NCI-H1105 (cell line): ENCODE measurements at places on chromosomes 6 and 20.

DNA sequence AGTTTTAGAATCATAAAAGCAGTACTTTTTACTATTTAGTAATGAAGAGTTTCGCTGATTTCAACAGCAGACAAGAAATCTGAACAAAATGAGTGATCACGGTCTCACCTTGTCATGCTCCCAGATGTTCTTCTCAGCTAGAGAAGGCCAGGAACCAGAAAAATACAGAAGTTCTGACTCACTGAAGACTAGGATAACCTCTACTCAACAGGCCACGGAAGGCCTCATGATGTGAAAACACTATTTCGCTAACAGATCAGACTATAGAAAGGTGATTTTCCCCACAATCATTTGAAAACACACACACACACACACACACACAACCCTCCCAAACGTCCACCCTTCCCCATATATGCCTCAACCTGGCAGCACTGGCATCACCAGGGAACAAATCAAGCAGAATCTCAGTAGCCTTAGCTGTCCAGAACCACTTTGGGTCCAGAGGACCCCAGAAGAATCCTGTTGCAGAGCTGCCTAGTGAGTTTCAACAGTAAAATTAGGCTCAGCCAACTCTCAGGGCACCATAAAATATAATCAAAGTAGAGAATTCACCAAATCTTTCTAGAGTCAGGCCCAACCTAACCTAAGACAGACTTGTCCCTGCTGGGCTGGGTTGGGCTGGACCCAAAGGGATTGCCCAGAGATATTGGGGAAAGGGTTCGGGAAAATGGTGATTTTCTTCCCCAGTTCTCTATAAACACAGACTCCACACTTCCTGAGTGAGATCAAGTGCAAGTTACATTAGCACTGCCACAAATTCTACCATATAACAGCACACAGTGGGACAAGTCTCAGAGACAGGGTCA, 7.9 kb downstream of the EXOC2 start:
- no peak for DNase-seq

DNA sequence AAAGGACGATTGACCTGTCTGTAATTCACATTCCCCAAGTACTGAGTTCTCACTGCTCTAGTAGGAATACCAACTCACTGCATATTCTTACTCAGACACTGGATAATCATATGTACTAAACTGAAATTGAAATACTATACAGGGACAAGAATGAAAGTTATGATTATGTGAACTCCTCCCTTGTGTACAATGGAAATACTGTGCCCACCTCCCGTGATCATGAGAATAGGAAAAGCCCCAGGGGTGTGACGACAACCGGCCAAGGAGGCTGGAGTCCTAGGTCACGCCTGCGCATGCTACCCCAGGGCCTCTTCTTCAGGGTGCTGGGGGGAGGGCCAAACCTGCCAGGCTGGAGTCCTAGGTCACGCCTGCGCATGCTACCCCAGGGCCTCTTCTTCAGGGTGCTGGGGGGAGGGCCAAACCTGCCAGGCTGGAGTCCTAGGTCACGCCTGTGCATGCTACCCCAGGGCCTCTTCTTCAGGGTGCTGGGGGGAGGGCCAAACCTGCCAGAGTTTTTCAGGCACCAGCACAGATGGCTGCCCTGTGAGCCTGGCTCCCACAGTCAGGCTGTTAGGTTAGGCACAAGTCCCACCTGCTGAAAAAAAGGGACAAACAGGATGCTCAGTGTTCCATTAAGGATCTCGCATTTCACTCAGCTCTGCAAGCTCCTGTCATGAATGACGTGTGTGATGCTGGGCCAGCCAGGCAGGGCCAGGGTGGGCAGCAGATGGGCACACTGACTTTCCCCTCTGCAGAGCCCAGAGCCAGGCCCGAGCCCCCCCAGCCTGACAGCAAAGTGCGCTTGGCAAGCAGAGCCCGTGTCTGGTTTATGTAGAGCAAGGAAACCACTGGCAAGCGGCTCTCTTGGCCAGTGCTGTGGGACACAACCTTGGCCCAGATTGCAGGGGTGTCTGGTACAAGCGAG, 107.7 kb downstream of the FOXF2 start:
- no peak for DNase-seq

GRCh38 chr20:10194166-10194565, 24.5 kb upstream of the SNAP25 start:
- DNase-seq, result no peak

GRCh38 chr6:38637756-38638155, 2.0 kb downstream of the BTBD9 start:
- DNase-seq, result no peak

- DNase-seq, result no peak
These were observed 61.9 kb upstream of the NRSN1 start for GRCh38 chr6:24064106-24064505.

- peak; percentile 8 for DNase-seq
These were observed 141.3 kb upstream of the MYLIP start for GRCh38 chr6:15987569-15987968.

DNA sequence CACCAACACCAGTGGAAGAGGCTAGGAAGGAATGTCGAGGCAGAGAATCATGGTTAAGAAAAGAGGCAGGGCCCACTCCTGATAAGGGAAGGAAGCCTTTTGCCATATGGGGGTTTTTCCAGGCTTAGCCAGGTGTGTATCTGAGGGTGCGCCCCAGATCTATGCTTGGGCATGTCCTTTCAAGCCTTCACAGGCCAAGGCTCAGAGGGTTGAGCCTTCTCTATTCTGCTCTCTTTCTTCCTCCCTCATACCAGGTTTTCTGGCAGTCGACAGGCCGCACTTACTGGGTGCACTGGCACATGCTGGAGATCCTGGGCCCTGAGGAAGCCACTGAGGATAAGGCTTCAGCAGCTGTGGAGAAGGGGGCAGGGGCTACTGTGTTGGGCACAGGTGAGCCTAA, 4.7 kb downstream of the CUL9 start:
- no peak for DNase-seq

- DNase-seq, result no peak
These were observed 350.6 kb upstream of the FLRT3 start for GRCh38 chr20:14688005-14688404.

DNA sequence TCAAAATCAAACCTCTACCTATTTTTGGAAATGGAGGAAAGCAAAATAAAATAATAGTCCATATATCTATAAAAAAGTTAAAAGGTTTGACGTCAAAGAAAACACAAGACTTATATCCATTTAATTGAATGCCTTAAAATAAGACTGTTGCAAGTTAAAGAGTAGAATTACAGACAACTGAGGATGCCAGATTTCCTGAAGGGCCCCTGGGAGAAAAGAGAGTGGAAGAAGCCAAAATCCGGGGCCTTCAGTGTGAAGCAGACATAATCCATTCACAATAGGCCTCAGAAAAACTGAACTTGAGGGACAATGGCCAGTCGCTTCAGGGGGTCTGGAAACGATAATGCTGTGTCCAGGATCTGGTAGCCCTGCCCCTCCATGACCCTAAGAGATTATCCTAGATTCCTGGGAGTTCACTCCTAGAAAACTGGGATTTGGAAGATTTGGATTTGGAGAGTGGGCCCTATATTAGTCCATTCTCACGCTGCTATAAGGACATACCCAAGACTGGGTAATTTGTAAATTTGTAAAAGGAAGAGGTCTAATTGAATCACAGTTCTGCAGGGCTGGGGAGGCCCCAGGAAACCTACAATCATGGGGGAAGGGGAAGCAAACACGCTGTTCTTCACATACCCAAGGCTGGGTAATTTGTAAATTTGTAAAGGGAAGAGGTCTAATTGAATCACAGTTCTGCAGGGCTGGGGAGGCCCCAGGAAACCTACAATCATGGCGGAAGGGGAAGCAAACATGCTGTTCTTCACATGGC, 94.0 kb upstream of the SLC2A12 start:
- DNase-seq, result no peak

GRCh38 chr20:17972121-17972520, 3.3 kb downstream of the MGME1 start:
- DNase-seq, result no peak

DNA sequence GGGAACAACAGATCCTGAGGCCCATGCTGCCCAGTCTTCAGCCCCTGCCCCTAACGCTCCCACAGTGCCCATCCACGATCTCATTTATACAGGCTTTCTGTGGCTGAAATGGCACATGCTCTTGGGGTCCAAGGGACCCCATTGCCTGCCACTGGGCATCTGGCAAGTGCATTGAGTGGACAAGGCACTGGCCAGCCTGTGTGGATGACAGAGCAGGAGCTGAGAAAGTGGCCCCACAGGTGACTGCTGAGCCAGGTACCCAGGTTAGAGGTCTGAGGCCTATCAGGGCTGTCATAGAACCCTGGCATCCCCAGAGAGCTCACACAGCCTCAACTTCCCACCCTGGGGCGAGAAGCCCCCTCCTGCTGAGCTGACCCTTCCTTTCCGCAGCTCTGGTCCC, 86.0 kb upstream of the NXT1 start:
- no peak for DNase-seq

GRCh38 chr20:8232332-8232731, 100.3 kb downstream of the PLCB1 start:
- no peak for DNase-seq

- no peak for DNase-seq
These were observed 76.6 kb upstream of the STXBP5 start for GRCh38 chr6:147127587-147127986.

DNA sequence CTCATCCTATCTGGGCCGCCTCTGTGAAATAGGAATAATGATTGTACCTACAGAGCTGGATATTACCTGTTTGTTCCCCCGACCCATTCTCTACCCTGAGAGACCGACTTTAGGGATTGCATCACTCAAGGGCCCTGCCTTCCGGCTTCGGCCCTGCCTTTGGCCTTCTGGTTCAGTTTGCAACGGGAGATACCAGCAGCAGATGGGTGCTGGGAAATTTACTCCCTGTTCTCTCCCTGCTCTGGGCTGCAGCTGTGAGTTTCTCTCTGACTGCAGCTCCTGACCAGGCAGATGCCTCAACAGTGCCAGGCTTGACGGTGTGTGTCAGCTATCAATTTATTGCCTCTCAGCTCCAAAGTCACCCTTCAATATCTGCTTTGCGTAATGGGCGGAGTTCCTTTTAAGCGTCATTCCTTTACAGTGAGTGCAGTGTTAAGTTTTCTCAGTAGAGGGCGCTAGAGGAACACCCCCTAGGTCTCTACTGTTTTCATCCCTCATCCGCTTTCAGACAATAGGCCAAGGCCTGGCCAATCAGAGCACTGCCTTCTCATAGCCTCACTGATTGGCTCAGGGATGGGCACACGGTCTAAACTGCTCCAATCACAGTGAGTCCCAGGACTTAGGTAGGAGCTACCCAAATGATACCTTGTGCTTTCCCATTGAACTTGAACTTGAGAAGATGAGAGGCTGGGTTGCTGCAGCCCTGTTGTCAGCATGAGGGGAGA, 30.0 kb downstream of the KCNG1 start:
- DNase-seq, result peak; percentile 18

- DNase-seq, result no peak
These were observed 8.9 kb upstream of the NKAIN2 start for GRCh38 chr6:123794799-123795198.

GRCh38 chr6:154719433-154719832, 13.8 kb upstream of the SCAF8 start:
- no peak for DNase-seq
